ENCODE measurements at places on chromosomes 5 and 9.

DNA sequence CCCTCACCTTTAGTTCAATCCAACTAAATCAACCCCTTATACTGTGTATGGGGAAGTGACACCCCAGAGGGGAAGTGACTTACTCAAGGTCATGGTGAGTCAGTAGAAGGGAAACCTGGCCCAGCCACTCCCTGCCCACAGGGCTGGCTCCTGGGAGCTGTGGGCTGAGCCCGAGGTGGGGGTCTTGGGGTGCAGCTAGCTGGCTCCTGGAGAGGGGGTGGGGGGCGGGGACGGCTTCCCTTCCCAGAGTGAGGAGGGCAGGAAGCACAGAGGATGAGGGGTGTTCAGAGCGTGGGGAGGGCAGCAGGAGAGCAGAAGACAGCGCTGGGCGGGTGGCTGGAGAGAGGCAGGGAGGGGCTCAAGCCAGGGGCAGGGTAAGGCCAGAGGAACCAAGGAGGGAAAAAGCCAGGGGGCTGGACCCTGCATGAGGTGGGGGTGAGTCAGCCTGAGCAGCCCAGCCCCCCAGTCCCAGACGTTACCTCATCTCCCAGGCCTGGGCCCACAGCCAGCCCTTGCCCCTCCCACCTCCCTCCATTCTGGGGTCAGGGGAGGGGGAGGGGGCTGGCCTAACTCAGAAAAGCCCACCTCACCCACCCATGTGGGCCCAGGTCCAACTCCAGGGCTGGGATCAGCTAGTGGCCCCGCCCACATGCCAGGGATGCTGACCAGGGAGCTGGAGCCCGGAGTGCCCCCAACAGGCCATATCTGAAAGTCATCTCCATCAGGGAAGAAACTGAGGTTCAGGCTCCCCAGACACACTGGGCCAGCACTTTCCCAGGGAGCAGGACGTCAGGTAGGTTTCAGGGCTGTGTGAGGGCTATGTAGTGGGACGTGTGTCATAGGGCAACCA lies 2.8 kb downstream of the PDLIM7 start:
- DNase-seq: no peak

GRCh38 chr5:54313311-54314270 lies 3.2 kb upstream of the ARL15 start:
- no peak for DNase-seq

GRCh38 chr5:126624534-126624933 lies 23.8 kb downstream of the PHAX start:
- no peak for DNase-seq

- DNase-seq: no peak
These were observed 107.5 kb downstream of the RGS3 start for GRCh38 chr9:113570749-113571711.

DNA sequence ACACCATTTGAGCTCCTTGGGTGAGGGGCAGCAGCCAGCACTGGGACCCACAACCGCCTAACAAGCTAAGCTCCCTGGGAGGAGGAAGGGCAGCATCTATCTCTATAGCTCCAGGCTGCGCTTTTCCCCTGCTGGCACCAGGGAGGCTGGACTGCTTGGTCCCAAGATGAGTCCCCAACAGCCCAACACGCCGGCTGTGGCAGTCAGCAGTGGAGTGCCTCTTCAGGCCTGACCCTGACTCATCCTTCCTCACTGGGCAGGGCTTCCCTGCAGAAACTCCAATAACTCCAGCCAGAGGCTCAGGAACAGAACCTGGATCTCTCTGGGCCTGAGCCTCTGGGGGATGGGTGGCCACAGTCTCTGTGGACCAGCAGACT lies 113.7 kb upstream of the ADAMTS16 start:
- DNase-seq: no peak

DNA sequence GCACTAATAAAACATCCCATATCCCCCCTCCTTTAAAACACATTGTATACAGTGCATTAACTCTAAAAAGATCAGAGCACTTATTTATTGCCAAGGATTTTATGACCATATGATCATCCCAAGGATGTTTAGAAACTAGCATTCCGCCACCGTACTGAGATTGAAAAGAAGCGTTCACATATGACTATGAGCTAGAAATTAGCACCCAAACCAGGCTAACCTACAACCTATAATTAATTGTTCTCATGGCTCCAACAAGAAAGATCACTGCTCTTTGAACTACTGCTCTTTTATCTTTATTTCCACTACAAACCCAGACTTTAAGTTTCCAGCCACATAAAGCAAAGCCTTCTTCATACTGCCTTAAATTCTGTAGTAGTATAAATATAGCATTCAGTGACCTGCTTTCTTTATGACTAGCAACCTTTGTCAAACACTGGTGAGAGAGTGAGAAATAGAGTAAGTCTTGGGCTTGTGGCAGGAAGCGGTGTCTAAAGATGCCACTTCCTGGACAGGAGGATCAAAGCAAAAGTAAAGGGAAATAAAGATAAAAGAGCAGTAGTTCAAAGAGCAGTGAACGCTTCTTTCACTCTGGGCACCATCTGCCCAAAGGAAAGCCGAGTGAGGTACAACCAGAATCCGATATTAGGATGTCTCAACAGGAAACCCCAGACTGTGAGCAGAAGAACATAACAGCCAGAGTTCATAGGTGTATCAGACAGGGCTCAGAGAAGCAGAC lies 151.1 kb upstream of the ERCC6L2 start:
- DNase-seq: peak; percentile 17

- no peak for DNase-seq
These were observed 40.2 kb upstream of the PALM2AKAP2 start for GRCh38 chr9:109739760-109740159.

DNA sequence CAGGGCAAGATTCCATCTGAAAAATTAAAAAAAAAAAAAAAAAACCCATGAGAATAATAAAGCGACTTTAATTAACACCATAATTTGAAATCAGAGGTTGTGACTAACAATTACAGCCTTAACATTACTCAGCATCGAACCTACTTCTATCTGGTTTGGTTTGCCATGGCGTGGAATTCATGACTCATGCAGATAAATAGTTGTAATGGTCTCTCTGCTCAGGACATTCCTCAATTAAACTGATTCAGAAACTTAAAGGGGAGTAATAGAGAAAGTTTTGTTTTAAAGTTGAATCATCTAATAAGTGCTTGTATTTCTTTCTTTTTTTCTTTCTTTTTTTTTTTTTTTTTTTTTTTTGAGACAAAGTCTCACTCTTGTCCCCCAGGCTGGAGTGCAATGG lies 135.5 kb downstream of the SPATA31D1 start:
- DNase-seq: no peak

GRCh38 chr5:116291271-116291670 lies 206.4 kb downstream of the COMMD10 start:
- no peak for DNase-seq

- DNase-seq: no peak
These were observed 13.6 kb downstream of the OTULINL start for GRCh38 chr5:14595189-14595588.

GRCh38 chr9:89991204-89991790 lies 386.5 kb downstream of the GADD45G start:
- DNase-seq: no peak

GRCh38 chr9:85114799-85115198 lies 445.3 kb downstream of the NTRK2 start:
- no peak for DNase-seq

- no peak for DNase-seq
These were observed 98.1 kb upstream of the SV2C start for GRCh38 chr5:75985077-75985476.

GRCh38 chr5:6112538-6112937 lies 265.8 kb downstream of the MED10 start:
- DNase-seq: no peak

GRCh38 chr9:100600521-100601079 lies 22.7 kb downstream of the CAVIN4 start:
- no peak for DNase-seq

DNA sequence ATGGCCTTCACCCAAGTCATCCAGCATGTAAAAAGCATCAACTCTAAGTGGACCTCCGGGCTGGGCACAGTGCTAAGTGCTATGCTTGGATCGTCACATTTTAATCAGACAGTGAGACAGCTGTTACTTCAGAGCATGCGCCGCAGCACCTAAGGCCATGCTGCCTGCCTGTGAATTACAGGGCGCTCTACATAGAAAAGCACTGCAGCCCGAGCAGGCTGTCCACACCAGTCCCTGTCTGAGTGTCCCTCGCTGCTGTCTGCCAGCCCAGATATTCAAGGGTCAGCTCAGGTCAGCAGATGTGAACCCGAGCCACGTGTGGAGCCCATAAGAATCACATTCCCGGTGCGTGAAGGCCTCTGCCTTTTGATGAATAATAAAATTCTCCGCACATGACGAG lies 37.1 kb downstream of the AK8 start:
- DNase-seq: no peak
